ENCODE measurements at places on chromosomes 3 and 15. TPM values are rescaled to one million over a fixed set of nuclear protein-coding genes. Genes with fewer than 3 reads are reported as not detected.

Gene BNIP2
- 122 TPM for total RNA-seq

Gene TMEM40
- total RNA-seq = not detected

Gene DAPK2
- 1.7 TPM for total RNA-seq

Gene ACP3
- 0.99 TPM for total RNA-seq

Gene ITIH1
- not detected for total RNA-seq

Gene GNL3
- total RNA-seq = 101 TPM

Gene LPP
- total RNA-seq = 61.9 TPM

Gene SYNPR
- not detected for total RNA-seq

Gene SPSB4
- not detected for total RNA-seq

Gene ROPN1B
- total RNA-seq = not detected

Gene NR2E3
- not detected for total RNA-seq

Gene WDR72
- not detected for total RNA-seq

Gene ACOX2
- 26.5 TPM for total RNA-seq

Gene B4GALT4
- total RNA-seq = 19.6 TPM

Gene CNTN6
- not detected for total RNA-seq

Gene CTNNB1
- 854 TPM for total RNA-seq

Gene SMCO1
- total RNA-seq = not detected

Gene UROC1
- not detected for total RNA-seq

Gene ARL6IP5
- 163 TPM for total RNA-seq
